ENCODE measurements at places on chromosomes 13 and 19.

- no peak for DNase-seq
These were observed 16.6 kb upstream of the RCBTB1 start for GRCh38 chr13:49602005-49602404.

DNA sequence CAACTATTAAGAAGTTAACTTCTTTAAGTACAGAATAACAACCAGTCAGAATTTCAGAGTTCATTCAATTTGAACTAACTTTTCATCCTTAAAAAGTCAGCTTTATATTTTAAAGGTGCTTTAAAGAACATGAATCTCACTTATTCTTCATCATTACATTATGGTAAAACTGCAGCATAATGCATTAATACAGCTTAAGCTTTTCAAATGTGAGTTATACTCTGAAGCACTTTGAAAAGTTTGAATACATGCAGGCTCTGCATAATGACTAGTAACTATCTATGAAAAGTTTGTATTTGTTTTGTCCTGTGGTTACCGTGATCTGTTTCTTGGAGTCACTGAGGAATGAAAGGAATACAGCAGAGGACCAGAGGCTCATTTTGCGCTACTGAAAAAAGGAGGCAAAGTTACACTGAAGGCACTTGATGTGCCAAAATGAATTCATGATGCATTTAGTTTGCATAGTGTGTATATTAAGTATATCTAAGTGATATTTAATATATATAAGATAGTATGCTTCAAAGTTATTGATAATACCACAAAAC, 4.1 kb downstream of the PCDH17 start:
- no peak for DNase-seq

DNA sequence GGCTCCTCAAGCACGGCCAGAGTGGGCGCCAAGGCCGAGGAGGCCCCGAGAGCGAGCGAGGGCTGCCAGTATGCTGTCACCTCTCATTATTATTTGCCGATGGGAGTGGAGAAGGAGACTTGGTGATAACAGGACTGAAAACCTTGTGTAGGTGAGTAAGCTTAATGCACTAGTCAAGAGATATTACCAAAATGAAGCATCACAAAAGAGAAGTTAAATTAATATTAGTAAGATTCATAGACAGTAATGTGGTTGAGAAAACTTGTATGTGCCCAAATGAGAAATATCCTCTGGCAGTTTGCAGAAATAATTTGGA, 204.5 kb upstream of the SLITRK1 start:
- DNase-seq = no peak

DNA sequence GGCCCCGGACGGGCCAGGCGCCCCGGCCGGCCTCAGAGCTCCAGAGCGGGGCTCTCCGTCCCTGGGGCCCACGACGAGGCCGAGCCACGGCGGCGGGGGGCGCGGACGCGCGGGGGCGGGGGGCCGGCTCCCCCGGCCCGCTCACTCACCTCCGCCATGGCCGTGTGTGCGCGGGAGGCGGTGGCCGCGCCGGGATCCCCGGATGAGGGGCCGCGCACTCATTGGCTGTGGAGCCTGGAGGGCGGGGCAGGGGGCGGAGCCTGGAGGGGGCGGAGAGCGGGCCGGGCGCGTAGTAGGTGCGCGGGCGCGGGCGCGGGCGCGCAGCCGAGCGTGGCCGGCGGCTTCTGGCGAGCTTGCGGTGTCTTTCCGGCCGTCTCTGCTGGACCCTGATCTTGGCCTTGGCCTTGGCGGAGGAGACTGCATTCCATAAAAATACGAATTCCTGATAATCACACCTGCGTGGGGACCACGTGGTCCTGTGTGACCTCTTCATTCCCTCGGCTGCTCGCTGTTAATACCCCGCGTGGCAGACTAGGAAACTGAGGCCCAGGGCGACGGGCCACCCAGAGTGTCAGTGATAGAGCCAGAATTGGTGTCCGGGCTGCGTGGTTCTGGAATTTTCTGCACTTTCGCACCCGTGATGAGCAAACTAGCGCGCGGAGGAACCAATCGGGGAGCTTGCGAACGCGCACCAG, at the start of gene MIER2:
MIER2 (minus strand) TSS at position 172 of the 695 bp plus-strand sequence; CDS start at position 158, 14 bp downstream.
- DNase-seq = no peak

GRCh38 chr13:63910511-63910910, 2494.9 kb upstream of the PCDH20 start:
- no peak for DNase-seq

- DNase-seq = no peak
These were observed 306.1 kb downstream of the IRS2 start for GRCh38 chr13:109480011-109480955.

DNA sequence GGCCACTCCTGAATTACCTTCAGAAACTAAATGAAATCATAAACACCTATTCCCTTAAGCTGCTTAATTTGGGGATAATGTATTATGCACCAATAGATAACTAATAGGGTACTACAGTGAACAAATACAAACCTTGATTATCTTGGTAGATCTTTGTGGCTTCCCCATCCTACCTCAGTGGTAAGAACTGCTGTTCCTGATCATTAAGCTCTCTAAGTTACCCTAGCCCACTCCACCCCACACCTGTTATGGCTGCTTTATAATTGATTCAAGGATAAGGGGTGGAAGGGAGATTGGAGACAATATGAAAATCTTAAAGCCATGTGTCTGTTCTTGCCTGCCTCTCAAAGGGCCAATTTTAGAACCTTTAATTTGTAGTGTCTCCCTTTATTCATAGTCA, 121.2 kb downstream of the LMO7 start:
- DNase-seq = no peak

- DNase-seq = no peak
These were observed 862.1 kb upstream of the MIR17HG start for GRCh38 chr13:90485436-90485835.

- DNase-seq = no peak
These were observed 3.0 kb downstream of the ANGPTL4 start for GRCh38 chr19:8366961-8367326.
